ENCODE measurements at places on chromosomes 7 and 10. TPM values are rescaled to one million over a fixed set of nuclear protein-coding genes. Genes with fewer than 3 reads are reported as not detected.
A peak's percentile ranks its signal among the peaks of the same experiment; 100 is the strongest.

DNA sequence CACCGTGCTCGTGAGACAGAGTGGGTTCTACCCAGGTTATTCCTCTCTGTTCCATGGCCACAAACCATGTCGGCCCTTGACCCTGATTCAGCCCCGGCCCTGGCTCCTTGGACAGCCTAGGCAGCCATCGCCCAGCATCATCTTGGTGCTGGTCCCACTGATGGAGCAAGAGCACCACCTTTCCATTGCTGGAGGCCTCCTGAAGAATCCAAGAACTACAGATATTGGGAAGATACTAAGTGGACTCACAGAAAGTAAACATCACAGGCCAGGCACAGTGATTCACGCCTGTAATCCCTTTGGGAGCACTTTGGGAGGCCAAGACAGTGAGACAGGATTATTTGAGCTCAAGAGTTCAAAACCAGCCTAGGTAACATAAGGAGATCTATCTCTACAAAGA lies 125.1 kb downstream of the NT5C2 start:
- no peak for DNase-seq

DNA sequence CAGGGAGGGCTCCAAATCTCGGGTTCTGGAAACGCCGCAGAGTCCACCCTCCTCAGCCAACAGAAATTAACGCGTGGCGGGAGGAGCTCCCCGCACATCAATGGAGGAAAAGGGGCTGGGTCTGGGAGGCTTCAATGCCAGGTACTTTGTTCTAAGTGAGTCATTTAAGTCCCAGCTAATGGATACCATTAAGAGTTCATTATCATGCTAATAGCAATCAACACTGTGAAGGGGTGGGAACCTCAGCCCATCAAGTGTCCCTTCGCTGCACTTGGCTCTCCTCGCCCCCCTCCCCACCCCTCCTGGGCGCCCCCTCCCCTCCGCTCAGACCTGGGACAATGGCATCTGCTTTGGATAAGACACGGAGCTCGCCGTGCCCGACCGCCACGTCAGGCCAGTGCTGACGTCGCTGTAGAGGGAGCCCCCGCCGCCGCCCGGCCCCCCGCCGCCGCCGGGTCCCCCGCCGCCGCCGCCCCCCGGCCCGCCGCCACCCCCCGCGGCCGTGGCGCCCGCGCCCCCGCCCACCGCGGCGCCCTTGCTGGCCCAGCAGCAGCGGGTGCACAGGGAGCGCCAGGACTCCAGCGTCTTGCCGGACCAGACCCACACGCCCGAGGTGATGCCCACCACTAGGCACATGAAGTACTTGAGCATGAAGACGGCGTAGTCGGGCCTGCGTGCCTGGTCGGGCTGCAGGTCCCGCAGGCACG lies 2.9 kb downstream of the FZD8 start:
- peak; percentile 13 for DNase-seq

DNA sequence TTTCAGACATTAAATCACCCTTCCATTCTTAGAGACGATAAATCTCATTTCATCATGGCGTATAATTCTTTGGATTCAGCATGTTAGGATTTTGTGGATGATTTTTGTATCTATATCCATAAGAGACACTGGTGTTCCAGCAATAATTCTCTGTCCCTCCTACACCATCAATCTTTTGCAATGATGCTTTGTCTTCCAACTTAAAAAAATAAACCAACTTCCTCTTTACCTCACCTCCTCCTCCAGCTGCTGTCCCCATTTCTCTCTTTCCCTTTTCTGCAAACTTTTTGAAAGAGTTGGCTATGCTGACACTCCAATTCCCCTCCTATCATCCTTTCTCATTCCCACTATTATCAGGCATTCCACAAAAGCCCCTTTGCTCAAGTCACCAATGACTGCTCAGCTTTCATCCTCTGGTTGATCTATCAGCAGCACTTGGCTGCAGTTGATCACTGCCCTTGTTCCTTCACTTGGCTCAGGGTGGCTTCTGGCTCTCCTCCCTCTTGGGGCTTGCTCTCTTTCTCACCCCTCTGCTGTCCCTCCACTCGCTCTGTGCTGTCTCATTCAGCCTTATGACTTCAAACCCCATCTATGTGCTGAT lies 130.0 kb downstream of the ARHGAP22 start:
- DNase-seq: no peak

Gene SAP25
- 1.1 TPM for total RNA-seq

DNA sequence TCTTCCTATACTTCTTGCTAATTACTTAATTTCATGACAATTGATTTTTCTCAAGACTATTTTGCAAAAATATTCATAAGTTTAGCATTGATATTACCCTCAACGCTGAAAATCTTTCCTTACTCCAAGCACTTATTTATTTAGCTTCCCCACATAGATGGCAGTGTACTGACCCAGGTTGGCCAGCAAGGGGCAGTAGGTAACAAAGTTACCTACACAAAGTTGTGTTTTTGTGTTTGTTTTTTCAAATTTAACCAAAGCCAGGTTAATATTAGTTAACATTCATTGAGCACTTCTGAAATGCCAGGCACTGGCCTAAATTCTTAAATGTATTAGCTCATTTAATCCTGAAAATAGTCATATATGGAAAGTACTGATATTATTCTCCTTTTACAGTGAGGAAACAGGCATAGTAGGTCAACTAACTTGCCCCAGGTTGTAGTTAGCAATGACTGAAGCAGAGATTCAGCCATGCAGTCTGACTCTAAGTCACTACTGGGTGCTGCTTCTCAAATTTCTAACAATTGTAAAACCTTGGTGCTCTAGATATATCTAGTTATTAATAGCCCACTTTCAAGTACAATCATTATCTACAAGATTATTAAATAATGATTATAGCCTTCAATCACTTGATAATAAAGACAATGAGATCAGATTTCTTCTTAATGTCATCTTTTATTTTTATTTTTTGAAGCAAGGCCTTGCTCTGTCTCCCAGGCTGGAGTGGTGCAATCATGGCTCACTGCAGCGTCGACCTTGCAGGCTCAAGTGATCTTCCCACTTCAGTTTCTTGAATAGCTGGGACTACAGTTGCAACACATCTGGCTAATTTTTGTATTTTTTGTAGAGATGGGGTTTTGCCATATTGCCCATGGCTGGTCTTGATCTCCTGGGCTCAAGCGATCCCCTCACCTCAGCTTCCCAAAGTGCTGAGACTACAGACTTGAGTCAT lies 5.8 kb upstream of the GGCT start:
- DNase-seq: no peak

Gene SLC29A4
- total RNA-seq: 3.7 TPM

Gene GIMAP6
- 24.3 TPM for total RNA-seq

- DNase-seq: no peak
Observed at GRCh38 chr7:20745702-20746101, 41.0 kb downstream of the SP8 start.

- no peak for DNase-seq
Observed at GRCh38 chr10:104732222-104732621, 91.1 kb downstream of the SORCS3 start.
